ENCODE measurements at places on chromosomes 2 and 18. TPM values are rescaled to one million over a fixed set of nuclear protein-coding genes. Genes with fewer than 3 reads are reported as not detected.

The UGT1A8 gene
- not detected for total RNA-seq

The POTEC gene
- not detected for total RNA-seq

The CTAGE1 gene
- not detected for total RNA-seq

The OTOF gene
- total RNA-seq = 59.9 TPM

The GAREM2 gene
- 4.1 TPM for total RNA-seq

The CDK5R2 gene
- total RNA-seq = not detected

The FTCDNL1 gene
- 1.7 TPM for total RNA-seq

The AOX1 gene
- total RNA-seq = not detected

The TRPM8 gene
- not detected for total RNA-seq

The BOLL gene
- not detected for total RNA-seq

The SKA1 gene
- total RNA-seq = 27.8 TPM

The ANKRD30B gene
- not detected for total RNA-seq

The FSHR gene
- total RNA-seq = not detected

The FBXO36 gene
- 1.8 TPM for total RNA-seq

The VAMP5 gene
- 70.8 TPM for total RNA-seq

The KCNG2 gene
- total RNA-seq = not detected

The CD8B2 gene
- total RNA-seq = 8.6 TPM

The SMAD4 gene
- total RNA-seq = 105 TPM

The ZNF519 gene
- total RNA-seq = 22.7 TPM

The SH3RF3 gene
- 0.36 TPM for total RNA-seq

The CSRNP3 gene
- total RNA-seq = not detected

The MPP4 gene
- total RNA-seq = not detected

The HMSD gene
- not detected for total RNA-seq

The ARID5A gene
- total RNA-seq = 62.1 TPM

The MBD5 gene
- total RNA-seq = 49.8 TPM

The NEU4 gene
- total RNA-seq = not detected

The MRO gene
- total RNA-seq = not detected

The SOX11 gene
- not detected for total RNA-seq

The HOXD13 gene
- not detected for total RNA-seq

The RNF125 gene
- 31.2 TPM for total RNA-seq

The TBR1 gene
- total RNA-seq = not detected

The ATP6V1B1 gene
- total RNA-seq = not detected

The DNMT3A gene
- 76.7 TPM for total RNA-seq

The CCL20 gene
- not detected for total RNA-seq

The HOXD4 gene
- not detected for total RNA-seq

The NETO1 gene
- total RNA-seq = not detected

The ITPRIPL1 gene
- 35.9 TPM for total RNA-seq

The GAL3ST2 gene
- total RNA-seq = 0.43 TPM

The MGAT4A gene
- 124 TPM for total RNA-seq

The IL36A gene
- total RNA-seq = not detected

The FAM110C gene
- total RNA-seq = 0.68 TPM

The SCYGR5 gene
- not detected for total RNA-seq

The KCNIP3 gene
- total RNA-seq = not detected

The SIX3 gene
- total RNA-seq = not detected

The ATOH8 gene
- total RNA-seq = not detected

The TACR1 gene
- not detected for total RNA-seq

The NOL4 gene
- not detected for total RNA-seq

The RPRM gene
- total RNA-seq = not detected

The TUBA3E gene
- total RNA-seq = not detected

The NEUROD1 gene
- not detected for total RNA-seq

The CXCR1 gene
- 0.19 TPM for total RNA-seq

The CFAP221 gene
- not detected for total RNA-seq

The ATP6V1C2 gene
- total RNA-seq = not detected
